ENCODE measurements at places on chromosomes 2 and 18.
A peak's percentile ranks its signal among the peaks of the same experiment; 100 is the strongest.

DNA sequence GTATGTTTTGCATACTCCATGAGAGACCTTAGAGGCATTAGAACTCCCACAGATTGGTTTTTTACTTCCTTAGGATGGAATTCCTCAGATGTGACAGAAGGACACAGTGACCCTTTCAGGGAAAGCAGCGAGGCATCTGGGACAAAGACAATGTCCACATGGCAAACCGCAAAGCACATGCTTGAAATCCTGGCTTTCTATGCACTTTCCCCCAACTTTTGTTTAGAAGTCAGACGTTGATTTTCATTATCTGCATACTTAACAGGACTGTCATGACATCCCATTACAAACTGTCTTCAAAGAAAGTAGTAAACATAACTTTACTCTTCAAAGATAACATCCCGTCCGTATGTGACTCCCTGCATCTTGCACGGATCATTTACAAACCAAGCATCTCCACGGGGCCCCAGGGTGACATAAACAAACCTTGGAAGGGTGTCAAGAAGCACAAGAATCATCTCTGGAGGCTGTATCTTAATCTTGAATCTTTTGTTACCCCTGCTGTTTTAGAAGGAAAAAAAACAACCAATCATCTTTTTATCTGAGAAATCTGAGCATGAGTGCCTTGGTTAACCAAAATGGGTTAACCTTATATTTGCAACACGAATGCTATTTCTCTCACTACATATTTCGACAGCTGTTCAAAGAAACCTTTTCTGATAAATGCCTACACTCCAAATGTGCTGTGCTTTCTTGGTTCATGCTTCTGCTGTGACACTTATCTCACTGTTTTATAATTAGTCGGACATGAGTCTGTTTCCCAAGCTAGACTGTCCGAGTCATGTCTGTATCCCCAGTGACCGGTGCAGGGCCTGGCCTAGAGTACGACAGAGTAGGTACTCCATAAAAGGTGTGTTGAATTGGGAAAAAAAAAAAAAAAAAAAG lies 90.8 kb downstream of the CCBE1 start:
- no peak for DNase-seq

DNA sequence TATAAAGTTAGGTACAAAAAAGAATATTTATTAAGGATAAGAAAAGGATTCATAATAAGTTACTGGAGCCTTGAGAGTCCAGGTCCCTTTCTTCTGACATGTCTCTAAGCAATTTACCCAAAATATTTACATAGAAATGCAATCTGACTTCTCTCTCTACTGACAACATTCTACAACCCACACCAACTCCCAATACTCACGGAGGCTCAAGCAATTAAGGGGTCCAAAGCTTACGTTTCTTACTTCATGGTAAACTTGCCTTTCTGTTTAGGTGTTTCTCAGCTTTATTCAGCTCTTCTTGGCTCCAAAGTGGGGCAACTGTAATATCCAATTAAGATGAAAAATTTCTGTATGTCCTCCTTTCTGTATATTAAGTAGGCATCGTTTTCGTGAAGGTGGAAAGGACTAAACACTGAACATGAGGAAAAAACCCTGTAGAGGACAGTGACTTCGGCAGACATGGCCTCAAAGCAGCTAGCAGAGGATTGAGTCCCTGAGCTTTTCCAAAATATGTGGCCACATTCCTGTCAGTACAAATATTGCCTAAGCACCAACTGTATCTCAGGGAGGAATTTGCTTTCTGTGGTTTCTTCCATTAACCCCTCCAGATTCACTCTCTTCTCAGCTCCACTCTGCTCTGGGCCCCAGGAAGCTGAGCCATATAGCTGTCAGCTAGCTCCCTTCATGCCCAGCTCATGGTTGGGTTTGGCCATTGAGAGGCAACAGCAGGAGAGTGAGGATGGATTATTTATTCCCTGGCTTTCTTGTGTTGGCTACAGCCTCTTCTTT lies 67.9 kb upstream of the GLS start:
- DNase-seq = no peak

DNA sequence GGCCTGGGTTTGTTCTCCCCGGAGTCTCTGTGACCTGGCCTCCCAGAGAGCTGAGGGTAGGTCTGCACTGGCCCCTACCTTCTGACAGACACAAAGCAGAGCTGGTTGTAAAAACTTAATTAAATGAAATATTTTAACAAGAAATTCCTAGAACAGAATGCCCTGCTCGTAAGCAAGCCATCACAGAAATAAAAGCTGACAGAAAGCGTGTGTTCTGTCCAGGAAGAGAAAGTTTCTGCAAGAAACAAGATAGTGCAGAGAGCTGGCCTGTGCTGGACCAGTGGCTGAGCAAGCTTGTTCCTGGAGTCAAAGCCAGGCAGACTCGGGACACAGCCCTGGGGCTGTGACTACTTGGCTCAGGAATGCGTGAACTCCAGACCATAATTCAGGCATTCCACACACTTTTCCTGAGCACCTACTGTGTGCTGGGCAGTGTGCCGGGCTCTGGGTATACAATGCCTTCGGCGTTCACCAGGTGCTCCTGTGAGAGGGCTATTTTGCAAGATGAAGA lies 51.6 kb downstream of the APOB start:
- DNase-seq = no peak

DNA sequence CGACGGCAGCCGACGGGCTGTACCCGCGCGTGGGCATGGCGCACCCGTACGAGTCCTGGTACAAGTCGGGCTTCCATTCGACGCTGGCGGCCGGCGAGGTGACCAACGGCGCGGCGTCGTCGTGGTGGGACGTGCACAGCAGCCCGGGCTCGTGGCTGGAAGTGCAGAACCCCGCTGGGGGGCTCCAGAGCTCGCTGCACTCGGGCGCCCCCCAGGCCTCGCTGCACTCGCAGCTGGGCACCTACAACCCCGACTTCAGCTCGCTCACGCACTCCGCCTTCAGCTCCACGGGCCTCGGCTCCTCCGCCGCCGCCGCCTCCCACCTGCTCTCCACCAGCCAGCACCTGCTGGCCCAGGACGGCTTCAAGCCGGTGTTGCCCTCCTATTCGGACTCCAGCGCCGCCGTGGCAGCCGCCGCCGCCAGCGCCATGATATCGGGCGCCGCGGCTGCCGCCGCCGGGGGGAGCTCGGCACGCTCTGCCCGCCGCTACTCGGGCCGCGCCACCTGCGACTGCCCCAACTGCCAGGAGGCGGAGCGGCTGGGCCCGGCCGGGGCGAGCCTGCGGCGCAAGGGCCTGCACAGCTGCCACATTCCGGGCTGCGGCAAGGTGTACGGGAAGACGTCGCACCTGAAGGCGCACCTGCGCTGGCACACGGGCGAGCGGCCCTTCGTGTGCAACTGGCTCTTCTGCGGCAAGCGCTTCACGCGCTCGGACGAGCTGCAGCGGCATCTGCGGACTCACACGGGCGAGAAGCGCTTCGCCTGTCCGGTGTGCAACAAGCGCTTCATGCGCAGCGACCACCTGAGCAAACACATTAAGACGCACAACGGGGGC lies 2.0 kb downstream of the SP9 start:
- DNase-seq = peak; percentile 78

DNA sequence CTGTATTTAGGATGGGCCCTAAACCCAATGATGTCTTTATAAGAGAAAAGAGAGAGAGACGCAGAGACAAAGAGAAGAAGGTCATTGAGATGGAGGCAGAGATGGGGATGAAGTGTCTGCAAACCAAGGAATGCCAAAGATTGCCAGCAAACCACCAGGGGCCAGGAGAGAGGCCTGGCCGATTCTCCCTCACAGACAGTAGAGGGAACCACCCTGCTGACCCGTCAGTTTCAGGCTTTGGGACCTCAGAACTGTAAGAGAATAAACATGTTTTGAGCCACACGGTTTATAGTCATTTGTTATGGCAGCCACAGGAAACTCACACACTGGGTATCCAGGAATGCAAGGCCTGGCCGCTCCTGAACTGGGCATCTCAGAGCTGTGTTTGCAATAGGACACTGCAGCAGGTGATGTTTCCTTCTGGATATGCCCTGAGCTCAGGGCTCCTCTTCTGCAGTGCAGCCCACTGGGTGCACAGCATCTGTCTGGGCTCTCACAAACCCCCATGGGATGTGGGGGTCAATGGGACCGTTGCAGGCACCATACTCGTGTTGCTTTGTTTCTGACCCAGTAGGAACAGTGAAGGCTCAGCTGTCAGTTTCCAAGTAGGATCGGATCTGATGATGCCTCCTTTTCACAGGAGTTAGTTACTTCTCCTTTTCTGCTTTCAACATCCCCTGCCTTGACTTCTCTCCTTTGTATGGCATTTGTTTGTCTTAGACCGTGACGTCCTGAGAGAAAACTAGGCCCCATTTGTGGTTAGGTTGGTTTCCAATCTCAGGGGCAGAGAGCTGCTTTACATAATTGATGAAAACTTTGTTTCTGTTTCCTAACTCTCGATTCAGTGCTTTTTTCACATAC lies 20.8 kb downstream of the PTPN18 start:
- peak; percentile 59 for DNase-seq

GRCh38 chr2:191376981-191377629 lies 131.9 kb downstream of the MYO1B start:
- no peak for DNase-seq

- no peak for DNase-seq
These were observed 250.1 kb downstream of the PRKCE start for GRCh38 chr2:45901468-45902032.

GRCh38 chr2:141499123-141499522 lies 631.7 kb downstream of the LRP1B start:
- DNase-seq = no peak

DNA sequence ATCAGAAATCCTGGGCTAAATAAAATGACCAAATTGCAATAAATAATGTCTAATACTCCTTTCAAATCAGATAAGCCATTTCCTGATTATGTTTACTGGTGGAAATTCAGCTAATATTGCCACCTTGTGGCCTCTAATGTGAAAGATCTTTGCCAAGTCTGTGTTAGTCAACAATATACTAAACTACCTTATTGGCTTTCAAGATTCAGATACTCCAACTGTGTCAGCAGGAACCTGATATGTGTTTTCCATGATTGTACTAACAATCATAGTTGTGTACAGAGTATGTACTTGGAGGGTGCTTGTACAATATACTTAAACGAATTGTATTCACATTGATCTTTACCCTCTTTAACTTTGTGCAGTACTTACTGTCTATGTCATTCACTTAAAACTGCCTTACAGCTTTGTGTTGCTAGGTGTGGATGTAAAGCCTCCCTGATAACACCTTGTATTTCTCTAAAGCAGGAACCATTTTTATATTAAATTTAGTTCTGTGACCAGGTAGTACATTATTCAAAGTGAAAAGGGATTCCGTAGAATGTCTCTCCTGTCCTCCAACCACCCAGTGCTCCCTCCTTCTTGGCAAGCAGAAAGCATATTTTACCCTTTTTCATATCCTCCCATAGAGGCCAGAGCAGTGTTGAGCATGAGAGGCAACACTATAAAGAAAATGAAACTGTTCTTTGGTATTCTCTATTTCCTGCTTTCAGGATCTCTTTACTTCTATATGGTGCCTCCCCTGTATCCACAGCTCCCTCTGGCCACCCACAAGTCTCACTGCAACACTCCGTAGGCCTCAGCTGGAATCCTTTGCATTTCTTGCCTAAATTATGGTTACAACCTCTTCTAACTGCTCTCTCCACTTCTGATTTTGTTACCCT lies 75.2 kb upstream of the C2orf15 start:
- peak; percentile 48 for DNase-seq

DNA sequence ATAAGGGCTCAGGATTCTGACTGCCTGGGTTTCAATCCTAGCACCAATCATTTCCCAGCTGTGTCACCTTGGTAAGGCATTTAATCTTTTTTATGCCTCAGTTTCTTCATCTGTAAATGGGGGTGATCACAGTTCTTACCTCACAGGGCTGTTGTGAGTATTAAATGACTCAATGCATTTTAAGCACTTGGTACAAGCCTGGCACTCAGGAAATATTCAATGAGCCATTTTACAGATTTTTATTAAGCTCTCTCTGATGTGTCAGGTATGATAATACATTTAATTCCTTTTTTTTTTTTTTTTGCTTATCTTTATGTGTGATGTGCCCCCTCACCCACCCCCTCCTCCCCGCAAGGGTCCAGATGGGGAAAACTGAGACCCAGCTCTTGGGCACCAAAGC lies 12.0 kb downstream of the SPEG start:
- no peak for DNase-seq

DNA sequence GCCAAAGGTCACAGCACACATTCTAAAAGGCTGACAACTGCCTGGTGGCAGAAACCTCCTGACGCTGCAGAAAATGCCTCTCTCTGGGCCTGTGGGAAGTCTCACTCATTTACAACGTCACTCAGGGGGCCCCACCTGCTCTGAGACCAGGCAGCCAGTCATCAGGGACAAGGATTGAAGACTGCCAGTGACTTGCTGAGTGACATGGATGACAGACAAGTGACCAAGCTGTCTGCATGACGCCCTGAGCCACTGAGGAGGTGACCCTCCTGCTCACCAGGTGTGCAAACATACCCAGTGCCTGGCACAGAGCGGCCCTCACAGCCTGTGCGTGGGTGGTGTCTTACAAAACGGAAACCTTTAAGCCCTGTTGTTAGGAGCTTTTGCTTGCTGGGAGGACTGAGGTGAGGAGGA lies 392.4 kb downstream of the TNS1 start:
- peak; percentile 47 for DNase-seq
